Hair follicle dermal papilla cell (primary cell): ENCODE measurements at places on chromosomes 16 and 17. TPM values are rescaled to one million over a fixed set of nuclear protein-coding genes. Genes with fewer than 3 reads are reported as not detected.

The NPIPB4 gene
- 30.4 and 56.1 TPM in 2 replicates for total RNA-seq

The GCGR gene
- not detected in 2 replicates for total RNA-seq

The HS3ST3B1 gene
- 60.2 and 93.6 TPM in 2 replicates for total RNA-seq

The MMP25 gene
- 0.12 and 0.16 TPM in 2 replicates for total RNA-seq

The GINS2 gene
- total RNA-seq, result 0.61 and 0.81 TPM in 2 replicates

The PRSS27 gene
- 1.8 and 1.9 TPM in 2 replicates for total RNA-seq

The KRT25 gene
- not detected in 2 replicates for total RNA-seq

The KRT23 gene
- 0.16 and 0.85 TPM in 2 replicates for total RNA-seq

The ADAP2 gene
- 0.24 and 0.32 TPM in 2 replicates for total RNA-seq

The ABCA10 gene
- 5.0 and 8.4 TPM in 2 replicates for total RNA-seq

The ASPA gene
- 0.16 and 1.6 TPM in 2 replicates for total RNA-seq

The ITGAD gene
- total RNA-seq, result not detected in 2 replicates

The AURKB gene
- 2.1 and 6.1 TPM in 2 replicates for total RNA-seq

The MT1E gene
- 16.6 and 18.0 TPM in 2 replicates for total RNA-seq

The GP2 gene
- not detected in 2 replicates for total RNA-seq

The SRR gene
- 28.5 and 29.2 TPM in 2 replicates for total RNA-seq

The RMI2 gene
- 3.1 and 3.2 TPM in 2 replicates for total RNA-seq

The TBC1D28 gene
- total RNA-seq, result not detected in 2 replicates

The SLC6A2 gene
- total RNA-seq, result under 0.01 TPM in 1 of 2 replicates, not detected in the other

The SMPD3 gene
- total RNA-seq, result 0.24 and 0.49 TPM in 2 replicates

The GDPD3 gene
- total RNA-seq, result 0.73 and 0.81 TPM in 2 replicates
